ENCODE measurements at places on chromosomes 5 and 9.
A peak's percentile ranks its signal among the peaks of the same experiment; 100 is the strongest.

DNA sequence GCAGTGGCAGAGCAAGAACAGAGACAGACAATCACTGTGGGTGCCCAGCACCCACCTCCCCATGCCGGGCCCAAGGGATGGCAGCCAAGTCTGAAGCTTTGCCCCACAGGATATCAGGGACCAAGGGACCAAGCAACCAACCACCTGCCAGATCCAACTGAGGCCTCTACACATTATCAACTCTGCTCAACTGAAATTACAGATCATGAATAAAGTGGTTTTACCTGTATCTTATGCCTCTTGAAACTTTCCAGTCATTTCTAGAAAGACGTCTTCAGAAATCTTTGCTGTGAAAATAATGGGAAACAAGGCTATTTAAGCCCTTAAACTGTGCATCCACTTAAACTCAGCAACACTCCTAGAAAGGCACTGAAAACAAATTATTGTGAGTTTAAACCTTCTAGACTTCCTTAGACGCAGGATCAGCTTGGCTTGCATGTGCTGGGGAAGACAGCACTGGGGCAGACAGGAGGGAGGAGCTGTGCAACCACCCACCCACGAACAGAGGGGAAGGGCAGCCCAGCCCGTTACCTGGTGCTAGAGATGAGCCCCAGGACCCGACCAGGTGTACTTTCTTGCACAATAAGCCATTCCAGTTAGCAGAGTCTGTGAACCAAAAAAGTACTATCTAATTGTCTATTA, 80.0 kb downstream of the SEMA4D start:
- DNase-seq = no peak

DNA sequence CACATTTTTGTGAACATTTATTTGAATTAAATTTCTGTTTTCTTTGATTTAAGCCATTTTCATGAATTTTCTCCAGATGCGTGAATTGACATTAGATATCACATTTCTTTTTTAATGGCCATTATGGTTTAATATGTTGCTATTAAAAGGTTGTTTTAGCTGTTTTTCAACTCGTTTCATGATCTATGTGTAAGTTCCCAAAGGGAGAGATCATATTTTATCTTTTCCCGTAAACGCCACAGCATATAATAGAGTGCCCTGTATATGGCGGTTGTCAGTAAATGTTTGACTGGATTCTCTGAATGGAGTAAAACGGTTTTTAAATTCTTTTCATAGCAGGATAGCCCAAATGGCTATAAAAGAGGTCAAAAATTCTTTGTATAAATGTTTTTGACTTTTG, 35.8 kb downstream of the ZCCHC7 start:
- no peak for DNase-seq

- no peak for DNase-seq
Measured at GRCh38 chr9:117704024-117704575, at the start of gene TLR4. Gene TLR4 (plus strand): TSS chr9:117704403. CDS start chr9:117704473, 70 bp downstream.

DNA sequence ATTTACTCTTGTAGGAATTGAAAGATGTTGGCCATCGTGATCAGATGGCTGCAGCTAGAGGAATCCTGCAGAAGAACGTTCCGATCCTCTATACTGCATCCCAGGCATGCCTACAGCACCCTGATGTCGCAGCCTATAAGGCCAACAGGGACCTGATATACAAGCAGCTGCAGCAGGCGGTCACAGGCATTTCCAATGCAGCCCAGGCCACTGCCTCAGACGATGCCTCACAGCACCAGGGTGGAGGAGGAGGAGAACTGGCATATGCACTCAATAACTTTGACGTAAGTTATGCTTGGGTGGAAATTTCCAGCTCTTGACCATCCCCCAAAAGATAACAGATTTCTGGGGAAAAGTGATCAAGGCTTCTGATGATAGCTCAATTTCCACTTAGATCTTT, 50.6 kb downstream of the LRRTM2 start:
- no peak for DNase-seq

GRCh38 chr9:71910650-71911060, 338 bp downstream of the ABHD17B start:
- no peak for DNase-seq

DNA sequence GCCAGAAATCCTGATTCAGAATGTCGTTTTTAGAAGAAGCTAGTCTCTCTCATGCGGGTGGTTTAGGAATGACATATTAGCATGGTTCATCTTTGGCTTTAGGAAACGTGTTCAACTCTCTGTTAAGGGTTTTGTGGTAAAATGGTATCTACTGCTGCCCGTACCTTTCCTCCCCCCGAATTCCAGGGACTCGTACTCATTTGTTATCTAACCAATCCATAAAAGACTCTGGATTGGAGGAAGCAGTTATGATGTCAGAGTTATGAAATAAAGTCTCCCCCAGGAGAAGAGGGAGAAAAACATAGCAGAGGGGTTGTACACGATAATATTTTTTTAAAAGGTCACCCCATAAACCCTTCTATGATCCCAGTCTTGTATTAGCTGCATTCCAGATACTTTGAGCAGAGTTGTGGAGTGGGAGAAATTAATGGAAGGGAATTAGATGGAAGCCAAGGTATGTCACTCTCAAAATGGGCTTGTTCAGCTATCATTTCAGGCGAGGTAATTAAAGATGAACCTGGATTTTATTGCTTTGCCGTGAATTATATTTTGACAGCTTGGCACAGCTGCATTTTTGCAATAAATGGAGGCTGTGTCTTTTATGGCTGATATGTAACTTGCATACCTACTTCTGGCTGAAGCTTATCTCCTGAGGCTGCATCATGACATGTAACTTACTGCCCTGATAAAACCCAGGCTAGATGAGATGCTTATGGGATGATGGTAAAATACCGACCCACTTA, 31.3 kb downstream of the RAI14 start:
- DNase-seq = peak; percentile 72

- peak; percentile 35 for DNase-seq
Measured at GRCh38 chr5:67165526-67166459, 30.8 kb downstream of the CD180 start.

- DNase-seq = no peak
Measured at GRCh38 chr9:131578021-131578420, 32.7 kb downstream of the PRRT1B start.

DNA sequence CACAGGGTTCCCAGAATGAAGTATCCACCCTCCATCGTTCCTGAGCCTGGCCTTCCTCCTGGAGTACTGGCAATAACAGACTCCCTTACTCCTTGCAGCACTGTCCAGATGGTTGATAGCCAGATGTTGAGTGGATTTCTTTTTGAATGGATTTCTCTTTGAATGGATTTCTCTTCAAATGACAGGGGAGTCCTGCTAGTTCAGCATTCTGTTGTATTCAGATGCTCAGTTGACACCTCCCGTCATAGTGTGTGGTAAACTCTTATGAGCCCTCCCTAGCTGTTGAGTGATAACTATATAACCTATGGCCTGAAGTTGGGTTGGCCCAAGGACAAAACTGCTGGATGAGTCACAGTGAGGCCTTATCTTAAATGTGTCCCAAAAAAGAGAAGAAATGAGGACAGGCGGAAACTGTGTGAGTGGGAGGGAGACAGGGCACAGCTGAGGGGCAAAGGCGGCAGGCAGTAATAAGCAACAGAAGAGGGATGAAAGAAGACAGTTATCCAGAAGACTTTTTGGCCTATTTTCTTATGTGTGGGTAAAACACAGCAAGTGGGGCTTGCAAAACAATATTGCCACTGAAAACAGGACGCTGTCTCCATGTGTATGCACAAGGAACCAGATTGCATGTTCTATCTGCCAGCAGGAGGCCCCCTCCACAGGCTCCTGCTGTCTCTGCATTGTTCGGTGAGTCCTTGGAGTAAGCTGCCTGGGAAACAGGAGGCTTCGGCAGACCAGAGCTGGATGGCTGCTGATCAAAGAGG, 209.5 kb upstream of the S1PR3 start:
- peak; percentile 30 for DNase-seq

DNA sequence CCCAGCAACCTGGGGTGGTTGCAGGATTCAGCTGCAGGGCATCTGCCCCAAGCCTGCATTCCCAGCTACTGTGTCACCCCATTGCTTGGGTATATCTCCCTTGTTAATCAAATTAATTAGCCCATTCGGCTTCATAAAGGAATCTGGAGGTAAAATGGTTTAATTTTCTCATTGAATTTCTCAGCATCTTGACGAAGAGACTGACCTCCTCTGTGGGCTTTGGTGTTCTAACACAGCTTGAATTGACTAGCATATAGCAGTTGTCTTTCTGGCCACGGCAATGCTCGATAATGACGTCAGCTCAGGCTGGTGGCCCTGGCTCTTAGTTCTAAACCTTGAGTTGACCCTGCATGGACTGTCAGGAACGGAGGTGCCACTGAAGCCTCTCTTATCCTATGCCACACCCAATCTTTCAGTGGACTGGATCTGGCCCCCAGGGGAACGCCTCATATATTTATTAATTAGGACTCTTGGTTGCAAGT, 72.4 kb downstream of the MSX2 start:
- DNase-seq = no peak

GRCh38 chr5:113293975-113294310, 140.8 kb downstream of the TSSK1B start:
- no peak for DNase-seq

DNA sequence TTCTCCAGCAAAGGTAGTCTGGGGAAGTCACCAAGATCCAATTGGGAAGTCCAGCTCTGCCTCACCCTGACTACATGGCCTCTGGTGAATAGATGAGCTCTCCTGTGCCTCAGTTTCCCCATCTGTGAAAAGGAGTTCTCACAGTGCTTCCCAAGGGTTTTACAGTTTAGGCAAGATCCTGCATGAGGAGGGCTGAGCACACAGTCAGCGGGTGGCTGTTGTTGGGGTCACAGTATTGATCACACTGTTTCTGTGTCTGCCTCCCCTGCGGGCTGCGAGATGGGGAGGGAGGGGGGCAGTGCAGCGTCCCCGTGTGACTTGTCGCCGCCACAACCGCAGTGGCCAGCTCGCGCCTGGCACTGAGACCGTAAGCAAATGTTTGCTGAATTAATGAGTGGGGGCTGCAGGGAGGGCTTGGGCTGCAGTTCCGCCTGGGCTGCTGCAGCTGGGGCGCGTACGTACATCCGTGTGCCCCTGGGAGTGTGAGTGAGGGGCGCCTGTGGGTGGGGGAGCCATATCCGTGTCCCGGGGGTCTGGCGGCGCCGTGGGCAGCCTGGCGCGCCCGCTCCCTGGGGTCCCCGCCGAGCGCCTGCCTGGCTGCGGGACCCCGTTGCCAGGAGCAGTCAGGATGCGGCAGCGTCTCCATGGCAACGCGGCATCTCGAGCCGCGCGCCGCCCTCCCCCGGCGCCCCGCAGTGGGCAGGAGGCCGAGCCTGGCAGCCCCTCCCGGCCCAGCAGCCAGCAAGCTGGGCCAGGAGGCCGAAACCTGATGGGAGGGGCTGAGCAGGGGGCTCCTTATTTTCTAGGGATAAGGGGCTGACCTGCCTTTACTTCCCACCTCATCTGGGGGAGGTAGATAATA, 31.4 kb upstream of the PSD2 start:
- DNase-seq = no peak

- DNase-seq = no peak
Measured at GRCh38 chr9:13424204-13424603, 144.7 kb upstream of the MPDZ start.

GRCh38 chr9:21751998-21752397, 50.4 kb upstream of the MTAP start:
- no peak for DNase-seq

- no peak for DNase-seq
Measured at GRCh38 chr5:132023258-132024116, 12.0 kb upstream of the ACSL6 start.

- DNase-seq = no peak
Measured at GRCh38 chr9:70574151-70574837, 159.8 kb upstream of the KLF9 start.

DNA sequence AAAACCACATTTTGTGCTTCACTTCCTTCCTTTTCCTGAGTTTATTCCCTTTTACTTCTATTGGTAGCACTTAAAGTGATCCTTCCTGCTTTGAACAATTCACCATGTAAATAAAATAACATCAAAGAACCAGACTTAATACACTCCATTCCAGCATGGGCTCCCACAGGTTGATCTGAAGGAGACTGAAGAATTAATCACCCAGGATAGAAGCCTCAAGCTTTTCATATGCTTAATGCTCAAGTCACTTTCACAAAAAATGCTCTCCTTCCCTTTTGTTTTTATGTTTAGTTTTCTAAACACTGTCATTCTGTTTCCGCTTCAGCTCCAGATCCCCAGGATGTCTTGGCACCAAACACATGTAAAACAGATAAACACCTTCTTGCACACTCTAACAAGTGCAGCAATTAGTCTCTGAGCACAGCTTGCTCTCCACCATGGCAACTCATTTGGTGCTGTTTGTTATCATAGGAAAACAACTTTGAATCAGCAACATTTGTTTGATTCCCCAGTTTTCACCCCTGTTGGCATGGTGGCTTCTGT, 37.0 kb downstream of the DMRTA1 start:
- no peak for DNase-seq

DNA sequence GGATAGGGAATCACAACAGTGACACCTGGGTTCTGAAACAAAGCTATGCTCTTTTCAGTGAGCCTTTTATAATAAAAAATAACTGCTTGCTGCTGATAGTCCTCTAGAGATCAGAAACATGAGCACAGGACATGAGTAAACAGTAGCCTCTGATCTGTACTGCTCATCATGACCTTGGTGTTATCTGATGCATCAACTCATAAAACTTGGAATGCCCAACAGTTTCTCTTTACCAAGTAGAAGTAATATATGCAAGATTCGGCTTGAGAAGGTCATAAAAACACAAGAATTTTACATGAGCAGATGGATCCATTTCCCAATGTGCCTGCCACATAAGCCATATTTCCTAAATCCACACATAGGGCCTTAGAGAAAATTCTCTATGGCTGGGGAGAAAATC, 318.3 kb upstream of the GRAMD2B start:
- DNase-seq = no peak

GRCh38 chr9:16322849-16323248, 547.6 kb downstream of the BNC2 start:
- DNase-seq = no peak

- DNase-seq = no peak
Measured at GRCh38 chr5:4941957-4942830, 197.9 kb upstream of the ADAMTS16 start.

Data from fibroblast of skin of left biceps (primary cell).